ENCODE measurements at places on chromosomes 6 and 20.

DNA sequence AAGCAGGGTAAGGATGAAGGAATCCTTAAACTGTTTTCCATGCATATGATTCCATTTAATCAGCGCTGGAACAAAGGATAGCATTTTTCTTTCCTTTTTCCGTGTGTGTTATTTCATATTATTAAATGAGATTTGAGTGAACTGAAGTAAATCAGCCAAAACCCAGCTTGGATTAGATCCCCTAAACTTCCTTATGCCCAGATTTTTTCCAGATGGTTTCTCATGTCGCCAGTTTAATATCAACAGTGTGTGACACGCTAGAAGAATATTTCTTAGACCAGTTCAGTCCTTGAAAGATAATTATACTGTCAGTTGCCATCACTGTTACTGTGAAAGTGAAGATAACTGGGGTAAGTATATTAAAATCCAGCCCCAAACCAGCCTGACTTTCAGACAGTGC lies 1009.4 kb downstream of the KIF16B start:
- DNase-seq: no peak

GRCh38 chr6:155648301-155648700 lies 192.7 kb upstream of the NOX3 start:
- DNase-seq: no peak

DNA sequence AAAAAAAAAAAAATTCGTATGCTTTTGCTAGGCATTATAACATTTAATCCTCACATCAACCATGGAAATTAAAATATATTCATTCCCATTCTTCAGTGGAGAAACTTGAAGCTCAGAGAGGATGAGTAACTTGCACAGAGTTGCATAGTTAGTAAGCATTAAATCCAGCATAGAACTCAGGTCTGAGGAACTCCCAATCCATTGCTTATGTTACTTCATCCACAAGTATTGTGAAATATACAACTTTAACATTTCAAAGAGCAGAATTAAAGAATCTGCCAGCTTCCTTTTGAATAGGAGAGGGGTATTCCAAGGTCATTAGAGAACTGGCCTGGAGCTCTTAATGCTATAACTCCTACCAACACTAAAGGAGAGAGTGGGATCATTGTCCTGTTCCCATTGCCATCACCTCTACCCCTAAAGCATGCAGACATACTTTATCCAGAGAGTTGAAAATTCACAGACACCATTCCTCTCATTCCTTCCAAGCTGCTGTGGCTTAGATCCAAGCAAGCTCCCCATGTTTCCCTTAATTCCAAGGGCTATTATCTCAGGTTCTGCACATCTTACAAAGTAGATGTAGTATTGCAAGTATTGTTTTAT lies 91.9 kb downstream of the FLRT3 start:
- no peak for DNase-seq

DNA sequence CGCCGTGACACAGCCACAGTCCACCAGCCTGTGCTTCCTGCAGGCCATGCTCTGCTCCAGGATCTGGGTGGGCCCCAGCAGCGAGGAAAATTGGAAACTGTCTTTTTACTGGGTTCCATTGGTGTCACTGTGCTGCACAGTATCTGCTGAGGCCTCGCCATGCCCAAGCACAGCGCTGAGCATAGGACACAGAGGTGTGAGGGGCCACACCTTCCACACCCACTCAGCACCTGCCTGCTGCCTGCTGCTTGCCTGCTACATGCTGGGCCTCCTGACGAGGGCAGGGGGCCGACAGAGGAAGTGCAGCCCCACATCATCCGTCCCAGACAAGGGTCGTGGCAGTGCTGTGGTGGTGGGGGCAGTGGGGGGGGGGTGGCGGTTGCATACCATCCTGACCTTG lies 173.0 kb upstream of the THBS2 start:
- DNase-seq: no peak

GRCh38 chr6:66896415-66896814 lies 1189.4 kb upstream of the EYS start:
- DNase-seq: peak; percentile 31

GRCh38 chr6:36700831-36701230 lies 3.2 kb downstream of the RAB44 start:
- no peak for DNase-seq

DNA sequence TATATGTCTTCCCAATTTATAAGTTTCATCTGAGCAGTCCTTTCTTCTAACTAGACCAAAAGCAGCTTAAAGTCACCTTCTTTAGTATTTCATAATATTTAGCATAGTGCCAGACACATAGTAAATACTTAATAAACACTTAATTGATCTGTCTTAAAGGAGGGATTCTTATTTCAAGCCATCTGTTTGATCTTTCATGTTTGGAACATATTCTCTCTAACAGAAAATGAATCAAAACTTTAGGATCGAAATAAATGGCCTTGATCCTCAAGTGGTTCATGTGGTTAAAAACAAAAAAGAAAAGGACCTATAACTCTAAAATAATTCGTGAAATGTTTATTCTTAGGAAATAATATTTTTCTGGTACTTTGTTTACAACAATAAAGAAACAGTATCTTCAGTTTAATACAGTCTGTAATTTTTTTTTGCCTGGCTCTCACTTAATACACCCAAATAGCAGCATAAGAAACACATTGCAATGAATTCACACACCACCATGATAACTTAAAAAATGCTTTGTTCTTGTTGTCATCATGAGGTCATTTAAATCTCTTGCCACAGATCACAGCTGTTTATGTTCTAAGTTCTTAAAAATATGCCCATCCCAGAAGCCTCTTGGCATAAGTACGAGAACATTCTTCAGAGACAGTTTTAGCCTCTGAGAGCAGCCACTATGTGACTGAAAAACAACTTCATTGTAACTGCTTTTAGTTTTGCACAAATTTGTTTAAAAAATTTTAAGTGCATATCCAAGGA lies 48.1 kb downstream of the ESF1 start:
- DNase-seq: peak; percentile 42

DNA sequence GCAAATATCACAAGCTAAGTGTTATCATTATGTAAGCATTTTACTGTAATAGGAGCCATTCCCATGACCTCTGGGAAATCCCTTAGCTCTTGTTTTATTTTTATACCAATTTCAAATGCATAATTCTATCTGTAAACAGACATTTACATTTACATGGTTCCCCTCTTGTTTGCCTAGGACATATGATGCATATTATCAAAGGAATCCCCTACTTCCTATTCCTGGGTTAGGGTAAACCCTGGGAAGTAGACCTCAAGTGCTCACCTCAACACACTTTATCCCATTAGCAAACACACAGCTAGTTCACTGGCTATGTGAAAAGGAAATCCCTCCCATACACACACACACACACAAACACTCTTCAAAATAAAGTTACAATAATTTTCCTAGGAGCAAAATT lies 27.1 kb downstream of the PDE10A start:
- no peak for DNase-seq

DNA sequence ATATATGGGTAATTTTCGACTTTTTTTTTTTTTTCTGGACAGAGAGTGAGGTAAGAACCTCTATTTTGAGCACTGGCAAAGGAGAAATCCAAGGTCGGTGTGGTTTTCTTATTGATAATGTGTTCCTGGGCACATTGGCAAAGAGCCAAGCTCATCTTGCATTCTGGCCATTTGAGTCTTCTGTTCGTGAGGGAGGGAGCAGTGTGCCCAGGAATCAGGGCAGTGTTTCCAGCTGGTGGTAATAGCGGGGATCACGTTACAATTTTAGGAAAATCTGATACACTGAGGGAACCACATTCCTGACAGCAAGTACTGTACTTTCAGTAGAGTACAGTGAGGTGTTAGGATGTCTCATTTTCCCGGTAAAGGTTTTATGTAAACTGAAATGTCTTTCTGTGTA lies 442.3 kb upstream of the MAP3K7 start:
- DNase-seq: no peak

DNA sequence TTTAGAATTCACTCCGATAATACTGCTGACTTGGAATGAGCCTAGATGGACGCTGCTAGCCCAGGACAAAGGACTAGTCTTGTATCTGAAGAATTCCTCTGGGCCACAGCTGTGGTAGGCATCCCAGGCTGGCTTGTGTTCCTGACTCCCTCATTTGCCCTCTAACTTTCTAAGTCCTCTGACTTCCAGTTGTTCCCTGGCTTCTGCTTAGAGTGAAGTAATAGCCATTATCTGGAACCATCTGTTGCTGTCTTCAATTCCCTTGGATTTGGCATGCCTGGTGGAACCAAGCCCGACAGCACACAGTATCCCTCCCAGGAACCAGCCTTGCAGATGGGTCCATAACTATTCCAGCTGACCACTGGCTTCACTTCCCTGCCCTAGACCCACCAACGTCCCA lies 376.0 kb downstream of the SYNE1 start:
- DNase-seq: no peak

DNA sequence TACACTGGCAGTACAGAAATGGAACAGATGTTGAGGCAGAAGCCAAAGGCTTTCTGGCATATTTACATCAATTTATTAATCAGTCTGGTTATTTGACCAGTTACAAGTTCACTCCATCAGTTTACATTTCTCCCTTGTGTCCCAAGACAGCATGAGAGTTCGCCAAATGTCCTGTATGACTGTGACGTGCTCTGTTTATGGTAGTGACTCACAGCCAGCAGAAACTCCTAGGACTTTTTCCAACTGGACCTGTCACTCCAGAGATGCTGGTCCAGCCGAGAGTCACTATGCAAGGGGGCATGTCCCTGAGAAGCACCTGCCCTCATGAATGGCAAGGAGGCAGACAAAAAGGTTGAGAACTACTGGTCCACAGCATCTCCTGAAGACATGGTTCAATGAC lies 160.0 kb downstream of the LRFN2 start:
- no peak for DNase-seq

DNA sequence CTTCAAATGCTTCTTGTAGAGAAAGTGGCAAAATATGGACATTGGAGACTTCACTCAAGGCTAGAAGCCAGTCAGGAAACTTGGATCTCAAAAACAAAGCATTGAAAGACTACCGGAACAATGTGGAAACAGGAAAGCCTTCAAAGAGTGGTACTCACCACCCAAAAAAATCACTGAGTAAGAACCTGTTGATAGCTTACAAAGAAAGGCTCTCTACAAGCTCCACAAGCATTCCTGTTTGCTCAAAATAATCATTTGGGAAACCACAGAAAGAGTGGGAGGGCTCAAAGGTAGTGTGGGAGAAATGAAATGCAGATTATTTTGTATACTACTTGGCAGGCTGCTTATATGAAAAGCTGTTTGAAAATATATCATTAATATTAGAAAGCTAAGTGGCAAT lies 9.5 kb upstream of the DST start:
- DNase-seq: peak; percentile 14

- DNase-seq: no peak
Measured at GRCh38 chr6:30443657-30444450, 45.5 kb upstream of the HLA-E start.

- DNase-seq: no peak
Measured at GRCh38 chr6:16238057-16238962, at the start of gene GMPR. GMPR (plus strand) TSS chr6:16238587; CDS start chr6:16238694, 107 bp downstream.

DNA sequence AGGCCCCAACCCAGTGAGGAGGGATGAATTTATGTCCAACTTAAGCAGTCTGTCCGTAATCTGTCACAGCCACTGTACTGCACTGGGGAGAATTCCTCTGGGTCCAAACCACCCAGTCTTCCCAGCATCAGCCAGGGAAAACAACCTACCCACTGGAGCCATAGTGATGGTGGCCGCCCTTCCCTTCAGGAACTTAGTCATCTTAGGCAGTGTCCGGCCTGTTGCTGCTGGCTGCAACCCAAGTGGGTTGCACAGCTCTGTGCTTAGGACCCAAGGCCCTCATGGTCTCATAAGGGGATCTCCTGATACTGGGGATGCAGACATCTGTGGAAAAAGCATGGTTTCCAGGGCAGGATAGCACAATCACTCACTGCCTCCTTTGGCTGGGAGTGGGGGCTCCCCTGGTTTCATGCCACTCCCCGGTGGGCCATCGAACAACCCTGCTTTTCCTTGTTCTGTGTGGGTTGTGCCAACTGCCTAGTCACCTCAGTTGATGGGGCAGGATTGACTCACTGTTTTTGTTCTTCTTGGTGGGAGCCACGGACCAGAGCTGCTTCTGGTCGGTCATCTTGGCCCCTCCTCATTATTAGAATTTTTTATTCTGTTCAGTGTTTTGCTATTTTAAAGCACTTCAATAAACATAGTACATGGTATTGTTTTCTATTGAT lies 591.9 kb downstream of the DOK5 start:
- no peak for DNase-seq

DNA sequence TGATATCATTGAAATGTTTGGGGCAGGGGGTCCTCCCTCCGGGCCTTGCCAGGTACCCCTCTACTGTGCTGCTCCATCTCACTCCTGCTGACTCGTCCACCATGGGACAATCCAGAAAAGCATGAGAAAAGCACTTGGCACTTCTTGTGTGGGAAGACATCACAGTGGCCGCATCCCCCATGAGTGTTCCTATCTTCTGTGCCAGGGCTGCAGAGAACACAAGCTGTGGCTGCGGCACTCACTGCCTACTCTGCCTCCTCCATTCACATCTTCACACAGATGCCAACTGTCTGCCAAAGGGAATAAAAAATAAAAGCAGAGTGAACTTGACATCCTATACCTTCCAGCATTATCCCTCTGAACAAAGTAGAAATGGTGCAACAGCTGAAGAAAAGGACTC lies 117.4 kb upstream of the PROKR2 start:
- no peak for DNase-seq

Measured in non-pigmented ciliary epithelial cell (primary cell).